Stimulated activated CD8-positive, alpha-beta memory T cell treated with anti-CD3 and anti-CD28 coated beads, Interleukin-4, amount 100 ng/mL, for 24 hours (primary cell): ENCODE measurements at places on chromosomes 12 and 14.

DNA sequence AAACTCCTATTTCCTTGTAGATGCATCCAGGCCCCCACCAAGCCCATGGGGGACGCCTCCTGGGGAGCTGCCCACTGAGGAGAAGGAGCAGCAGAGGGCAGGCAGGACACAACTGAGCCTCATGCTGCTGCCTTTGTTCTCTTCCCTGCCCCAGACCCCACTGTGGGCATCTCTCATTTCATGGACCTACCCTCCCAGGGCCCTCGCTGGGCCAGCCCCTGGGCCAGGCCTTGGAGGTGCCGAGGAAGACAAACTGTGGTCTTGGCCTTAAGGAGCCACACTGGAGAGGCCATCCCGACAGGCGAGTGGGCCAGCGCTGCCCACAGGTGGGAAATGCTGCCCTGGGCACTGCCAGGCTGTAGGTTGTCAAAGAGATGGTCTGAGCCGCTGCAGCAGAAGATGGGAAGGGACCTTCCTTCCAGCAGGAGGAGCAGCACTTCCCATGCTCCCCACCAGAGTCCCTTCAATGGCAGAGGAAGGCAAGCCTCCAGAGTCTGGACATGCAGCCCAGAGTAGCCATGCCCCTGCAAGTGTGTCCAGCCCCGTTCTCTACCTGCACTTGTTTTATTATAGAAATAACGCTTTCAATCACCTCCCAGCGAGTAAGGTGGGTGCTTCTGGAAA lies 147.4 kb downstream of the BCL11B start:
- no peak for DNase-seq

- DNase-seq: no peak
These were observed 4.4 kb upstream of the CTDSP2 start for GRCh38 chr12:57850854-57851430.

- no peak for DNase-seq
These were observed 40.9 kb downstream of the RTN1 start for GRCh38 chr14:59829469-59830337.

GRCh38 chr12:29346769-29347421 lies 34.1 kb downstream of the ERGIC2 start:
- DNase-seq: no peak

GRCh38 chr12:85920324-85920947 lies 46.3 kb downstream of the NTS start:
- no peak for DNase-seq

DNA sequence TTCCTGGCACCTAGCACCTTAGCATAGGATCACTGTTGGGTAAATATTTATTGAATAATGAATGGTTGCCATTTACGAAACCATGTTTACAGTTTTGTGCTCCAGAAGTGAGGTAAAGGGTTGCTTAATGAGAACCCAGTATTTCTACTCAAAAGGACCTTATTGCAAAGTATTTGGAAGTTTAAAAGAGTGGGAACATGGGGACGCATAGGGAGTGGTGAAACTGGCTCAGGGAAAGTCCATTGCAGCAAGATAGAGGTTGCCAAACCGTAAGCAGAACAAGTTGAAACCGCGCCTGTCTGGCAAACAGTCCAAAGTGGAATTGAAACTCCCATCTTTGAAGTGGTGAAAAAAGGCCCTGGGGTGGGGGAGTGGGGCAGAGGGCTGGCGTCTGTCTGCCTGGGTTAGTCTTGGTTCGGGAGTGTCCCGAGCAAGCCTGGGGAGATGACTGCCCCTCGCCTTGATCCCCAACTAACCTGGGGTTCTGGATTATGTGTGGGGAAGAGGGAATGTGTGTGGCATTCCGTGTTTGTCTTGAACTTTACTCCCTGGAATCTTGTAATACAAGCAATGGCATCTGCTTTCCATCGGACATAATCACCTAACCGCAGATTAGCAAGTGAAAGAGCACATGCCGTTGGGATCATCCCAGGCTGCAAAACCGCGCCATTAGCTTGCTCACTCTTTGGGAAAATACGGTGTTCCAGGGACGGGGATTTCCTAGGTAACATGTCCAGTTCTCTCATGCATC lies 7.2 kb downstream of the ALDH2 start:
- no peak for DNase-seq

DNA sequence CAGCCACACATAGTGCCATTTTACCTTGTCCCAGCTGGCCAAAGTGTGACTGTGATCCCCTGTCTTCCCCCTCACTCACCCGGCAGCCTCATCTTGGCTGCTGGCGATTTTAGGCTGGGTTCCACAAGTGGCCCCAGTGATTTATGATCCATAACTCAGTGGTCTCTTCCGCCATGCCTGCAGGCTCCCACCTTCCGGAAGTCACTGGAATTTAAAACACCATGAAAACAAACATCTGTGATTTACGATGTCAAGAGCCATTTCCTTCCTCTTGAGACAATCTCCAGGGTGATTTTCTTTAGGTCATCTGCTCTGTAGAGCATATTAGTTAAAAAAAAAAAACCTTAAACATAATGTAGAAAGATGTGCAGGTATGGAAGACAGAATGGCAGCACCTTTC lies 282.3 kb downstream of the CACNA1C start:
- DNase-seq: no peak

GRCh38 chr14:34103176-34103575 lies 152.3 kb upstream of the EGLN3 start:
- no peak for DNase-seq

GRCh38 chr12:58285551-58285950 lies 344.2 kb downstream of the ATP23 start:
- no peak for DNase-seq

GRCh38 chr12:52312086-52312485 lies 9.1 kb downstream of the KRT83 start:
- no peak for DNase-seq

- DNase-seq: no peak
These were observed 6.6 kb upstream of the LRP6 start for GRCh38 chr12:12273291-12273957.

- no peak for DNase-seq
These were observed 458.8 kb downstream of the TMEM117 start for GRCh38 chr12:44294649-44295048.

- DNase-seq: no peak
These were observed 13.2 kb downstream of the GNS start for GRCh38 chr12:64745980-64746379.

DNA sequence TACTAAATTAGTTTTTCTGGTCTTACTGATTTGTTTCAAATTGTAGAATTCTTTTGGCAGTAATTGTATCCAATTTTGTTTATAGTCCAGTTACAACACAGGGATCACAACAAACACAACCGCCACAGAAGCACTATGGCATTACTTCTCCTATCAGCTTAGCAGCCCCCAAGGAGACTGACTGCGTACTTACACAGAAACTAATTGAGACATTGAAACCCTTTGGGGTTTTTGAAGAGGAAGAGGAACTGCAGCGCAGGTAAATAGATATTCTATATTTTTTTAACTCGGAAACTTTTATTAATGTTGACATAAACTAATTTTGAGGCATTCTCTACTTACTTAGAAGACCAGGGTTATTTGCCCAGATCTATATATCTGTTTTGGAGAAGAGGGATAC lies 17.8 kb downstream of the PAPOLA start:
- DNase-seq: no peak

GRCh38 chr12:84502907-84503787 lies 409.5 kb downstream of the SLC6A15 start:
- no peak for DNase-seq

DNA sequence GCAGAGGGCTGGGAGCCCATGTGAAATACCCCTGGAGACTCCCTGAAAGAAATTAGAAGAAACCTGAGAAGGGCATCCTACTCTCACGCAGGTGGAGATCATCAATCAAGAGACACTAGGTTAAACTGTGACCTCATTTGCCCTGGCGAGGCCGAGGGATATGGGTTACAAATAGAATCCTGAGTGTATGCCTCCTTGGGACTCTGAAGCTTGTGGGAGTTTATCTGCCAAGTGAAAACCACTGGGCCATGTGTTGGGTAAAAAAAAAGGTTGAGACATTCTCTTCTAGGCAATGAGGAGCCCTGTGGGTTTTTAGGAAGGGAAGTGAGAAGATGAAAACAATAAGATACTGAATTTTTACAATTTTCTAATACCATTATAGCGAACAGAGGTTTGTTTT lies 160.7 kb upstream of the ARID2 start:
- DNase-seq: no peak

- no peak for DNase-seq
These were observed 39.3 kb downstream of the ANO2 start for GRCh38 chr12:5905757-5906156.

GRCh38 chr14:35821564-35822411 lies 4.3 kb upstream of the BRMS1L start:
- no peak for DNase-seq

- DNase-seq: no peak
These were observed 64.2 kb downstream of the LLPH start for GRCh38 chr12:66066137-66066928.

- no peak for DNase-seq
These were observed 1010.5 kb upstream of the NOVA1 start for GRCh38 chr14:27608377-27608776.

DNA sequence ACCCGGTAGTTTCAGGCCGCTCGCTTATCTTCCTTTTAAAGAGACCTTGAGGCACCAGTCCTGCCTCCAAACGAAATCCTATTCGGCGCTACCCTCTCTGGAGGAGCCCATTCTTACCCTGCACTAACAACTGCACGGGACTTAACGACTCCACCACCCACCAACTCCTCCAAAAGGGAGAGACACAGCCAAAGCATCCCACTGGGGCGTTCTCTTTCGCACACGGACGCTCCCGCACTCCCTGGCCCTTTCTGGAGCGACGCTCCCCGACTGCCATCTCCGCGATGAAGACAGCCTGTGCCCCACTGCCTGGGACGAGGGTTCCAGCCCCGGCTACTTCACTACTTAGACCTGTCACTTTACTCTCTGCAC lies 650 bp downstream of the GALC start:
- no peak for DNase-seq

- DNase-seq: peak; percentile 50
These were observed 31.9 kb downstream of the CCDC91 start for GRCh38 chr12:28222081-28222700.

DNA sequence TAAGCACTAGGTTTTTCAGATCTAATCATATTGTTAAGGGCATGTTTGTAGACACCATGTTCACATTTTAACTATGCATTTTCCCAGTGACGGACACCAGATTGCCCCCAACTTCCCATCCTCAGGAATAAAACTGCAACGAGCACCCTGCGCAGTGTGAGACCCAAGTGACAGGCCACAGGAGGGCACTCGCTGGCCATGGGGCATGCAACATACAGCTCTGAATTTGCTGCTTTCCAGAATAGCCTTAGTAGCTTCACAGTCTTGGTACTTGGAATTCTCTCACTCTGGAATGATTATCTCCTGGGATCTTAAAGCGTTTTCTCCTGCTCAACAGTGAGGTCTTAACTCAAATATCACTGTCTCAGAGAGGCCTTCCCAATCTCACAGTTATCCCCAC lies 972 bp upstream of the DDX47 start:
- DNase-seq: no peak

DNA sequence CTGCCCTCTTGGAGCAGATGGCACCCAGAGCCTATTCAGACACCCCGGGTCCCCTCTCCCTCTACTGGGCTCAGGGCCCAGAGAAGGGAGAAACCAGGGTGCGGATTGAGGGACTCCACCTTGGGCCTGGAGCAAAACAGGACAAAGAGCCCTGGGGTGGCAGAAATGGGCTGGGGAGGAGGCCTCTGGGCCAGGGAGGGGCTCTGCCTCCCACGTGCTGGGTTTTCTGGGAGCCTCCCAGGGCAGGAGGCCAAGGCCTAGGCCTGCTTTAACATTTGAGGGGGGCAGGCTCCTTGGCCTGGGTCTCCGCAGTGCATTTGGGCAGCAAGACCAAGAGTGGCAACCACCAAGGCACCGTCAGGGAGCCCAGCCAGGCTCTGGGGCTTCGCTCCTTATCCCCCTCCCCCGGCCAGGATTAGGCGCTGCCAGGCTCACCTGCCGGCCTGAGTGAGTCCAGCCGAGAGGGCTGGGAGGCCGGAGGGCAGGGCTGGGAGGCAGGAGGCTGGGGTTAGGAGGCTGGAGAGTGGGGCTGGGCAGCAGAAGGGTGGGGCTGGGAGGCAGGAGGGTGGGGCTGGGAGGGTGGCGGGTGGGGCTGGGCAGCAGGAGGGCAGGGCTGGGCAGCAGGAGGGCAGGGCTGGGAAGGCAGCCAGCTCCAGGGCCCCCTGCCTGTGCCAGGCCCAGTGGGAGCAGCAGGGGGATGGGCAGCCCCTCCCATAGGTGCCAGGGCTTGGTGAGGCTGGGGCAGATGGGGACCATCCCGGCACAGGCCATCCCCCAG lies 101.8 kb upstream of the EIF5 start:
- no peak for DNase-seq

- DNase-seq: no peak
These were observed 147.5 kb upstream of the C14orf180 start for GRCh38 chr14:104431929-104432541.

DNA sequence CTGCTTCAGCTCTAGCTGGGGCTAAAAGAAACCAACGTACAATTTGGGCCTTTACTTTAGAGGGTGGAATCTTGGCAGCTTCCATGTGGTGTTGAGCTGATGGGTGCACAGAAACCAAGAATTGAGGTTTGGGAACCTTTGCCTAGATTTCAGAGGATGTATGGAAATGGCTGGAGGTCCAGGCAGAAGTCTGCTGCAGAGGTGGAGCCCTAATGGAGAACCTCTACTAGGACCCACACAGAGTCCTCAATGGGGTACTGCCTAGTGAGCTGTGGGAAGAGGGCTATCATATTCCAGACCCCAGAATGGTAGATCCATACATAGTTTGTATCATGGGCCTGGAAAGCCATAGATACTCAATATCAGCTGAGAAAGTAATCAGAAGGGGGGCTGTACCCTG lies 500.4 kb upstream of the ATP2B1 start:
- DNase-seq: no peak

GRCh38 chr12:122190842-122191668 lies 8.1 kb downstream of the LRRC43 start:
- peak; percentile 54 for DNase-seq

- no peak for DNase-seq
These were observed 146.6 kb downstream of the TGFB3 start for GRCh38 chr14:75835156-75835725.

GRCh38 chr14:74882103-74882920 lies 596 bp downstream of the DLST start:
- DNase-seq: peak; percentile 29

DNA sequence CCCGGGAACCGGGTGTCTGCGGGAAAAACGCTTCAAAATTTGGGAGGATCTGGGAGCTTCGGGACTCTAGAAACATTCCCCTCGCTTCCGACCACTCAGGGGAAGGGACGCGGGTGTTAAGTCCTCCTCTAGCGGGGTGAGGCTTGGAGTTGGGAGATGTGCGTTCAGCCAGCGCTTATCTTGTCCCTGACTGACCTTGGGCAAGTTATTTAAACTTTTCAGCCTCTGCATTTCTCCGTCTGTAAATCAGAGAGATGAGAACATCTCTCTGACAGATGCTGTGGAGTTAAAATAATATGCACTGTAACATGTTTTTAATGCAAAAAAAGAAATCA lies 76.9 kb upstream of the ANO4 start:
- no peak for DNase-seq

GRCh38 chr12:114656906-114657596 lies 26.9 kb downstream of the TBX3 start:
- DNase-seq: no peak
